ENCODE measurements at places on chromosomes 4 and X.

- DNase-seq, result no peak
Observed at GRCh38 chr4:10395971-10396580, 61.1 kb downstream of the ZNF518B start.

DNA sequence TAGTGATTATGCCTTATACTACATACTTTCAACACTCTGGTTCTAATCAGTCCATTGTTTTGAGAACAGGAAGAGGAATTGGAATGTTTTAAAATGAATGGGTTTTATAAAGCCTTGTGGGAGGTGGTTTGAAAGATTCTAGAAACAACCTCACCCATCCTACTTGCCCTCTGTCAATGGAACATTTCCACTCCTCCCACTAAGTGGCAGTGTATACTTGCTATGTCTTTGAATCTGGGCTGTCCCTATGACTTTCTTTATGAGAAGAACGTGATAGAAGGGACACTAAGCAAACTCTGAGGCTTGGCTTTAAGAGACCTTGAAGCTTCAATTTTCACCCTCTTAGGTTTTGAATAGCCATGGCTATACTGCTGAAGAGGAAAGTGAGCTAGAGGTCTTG lies 611.2 kb downstream of the PPP4R3C start:
- DNase-seq, result no peak

GRCh38 chrX:35826503-35826902 lies 28.4 kb downstream of the MAGEB16 start:
- DNase-seq, result no peak

DNA sequence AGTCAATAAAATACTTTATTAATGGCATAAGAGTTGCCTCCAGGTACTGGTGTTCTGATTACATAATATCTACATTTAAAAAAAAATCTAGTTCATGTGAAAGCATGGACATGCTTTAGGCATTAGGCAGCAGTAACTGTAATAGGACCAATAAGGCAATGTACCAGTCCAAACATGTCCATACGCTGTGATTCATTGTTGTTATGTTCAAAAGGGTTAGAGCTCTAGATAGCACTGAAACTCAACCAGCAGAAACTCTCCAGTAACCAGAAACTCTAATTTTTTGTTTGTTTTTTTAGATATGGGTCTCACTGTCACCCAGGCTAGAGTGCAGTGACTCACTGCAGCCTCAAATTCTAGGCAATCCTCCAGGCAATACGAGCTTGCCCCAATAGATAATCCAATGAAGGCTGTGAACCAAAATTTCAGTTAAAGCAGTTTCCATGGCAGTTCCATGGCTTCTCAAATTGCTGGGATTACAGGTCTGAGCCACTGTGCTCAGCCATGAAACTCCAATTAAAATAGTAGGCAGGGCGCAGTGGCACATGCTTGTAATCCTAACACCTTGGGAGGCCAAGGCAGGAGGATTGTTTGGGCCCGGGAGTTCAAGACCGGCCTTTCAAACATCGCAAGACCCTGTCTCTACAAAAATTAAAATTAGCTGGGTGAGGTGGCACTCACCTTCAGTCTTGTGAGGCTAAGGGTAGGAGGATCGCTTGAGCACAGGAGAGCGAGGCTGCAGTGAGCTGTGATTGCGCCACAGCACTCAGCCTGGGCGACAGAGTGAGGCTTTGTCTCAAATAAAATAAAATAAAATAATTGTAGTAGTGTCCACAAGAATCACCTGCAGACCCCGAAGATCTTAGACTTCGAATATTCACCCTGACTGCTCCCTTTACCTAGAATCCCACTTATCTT lies 36.3 kb downstream of the MGARP start:
- no peak for DNase-seq

GRCh38 chr4:96092151-96092705 lies 252.3 kb downstream of the PDHA2 start:
- DNase-seq, result no peak

DNA sequence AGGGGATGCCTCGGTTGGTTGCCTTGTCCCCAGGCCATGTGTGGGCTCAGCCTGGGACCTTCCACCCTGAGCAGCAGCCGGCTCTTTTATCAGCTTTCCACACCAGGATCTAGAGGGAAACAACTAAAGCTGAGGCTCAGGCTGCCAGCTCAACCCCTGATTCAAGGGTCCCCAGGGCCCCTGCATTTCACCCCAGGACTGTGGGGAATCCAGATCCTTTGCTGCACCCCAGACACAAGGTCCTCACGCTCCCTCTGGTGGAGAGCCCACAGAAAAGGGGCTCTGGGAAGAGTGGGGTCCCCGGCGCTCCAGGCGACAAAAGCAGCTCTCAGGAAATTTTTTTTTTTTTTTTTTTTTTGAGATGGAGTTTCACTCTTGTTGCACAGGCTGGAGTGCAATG lies 64.3 kb downstream of the ZFYVE28 start:
- DNase-seq, result no peak

DNA sequence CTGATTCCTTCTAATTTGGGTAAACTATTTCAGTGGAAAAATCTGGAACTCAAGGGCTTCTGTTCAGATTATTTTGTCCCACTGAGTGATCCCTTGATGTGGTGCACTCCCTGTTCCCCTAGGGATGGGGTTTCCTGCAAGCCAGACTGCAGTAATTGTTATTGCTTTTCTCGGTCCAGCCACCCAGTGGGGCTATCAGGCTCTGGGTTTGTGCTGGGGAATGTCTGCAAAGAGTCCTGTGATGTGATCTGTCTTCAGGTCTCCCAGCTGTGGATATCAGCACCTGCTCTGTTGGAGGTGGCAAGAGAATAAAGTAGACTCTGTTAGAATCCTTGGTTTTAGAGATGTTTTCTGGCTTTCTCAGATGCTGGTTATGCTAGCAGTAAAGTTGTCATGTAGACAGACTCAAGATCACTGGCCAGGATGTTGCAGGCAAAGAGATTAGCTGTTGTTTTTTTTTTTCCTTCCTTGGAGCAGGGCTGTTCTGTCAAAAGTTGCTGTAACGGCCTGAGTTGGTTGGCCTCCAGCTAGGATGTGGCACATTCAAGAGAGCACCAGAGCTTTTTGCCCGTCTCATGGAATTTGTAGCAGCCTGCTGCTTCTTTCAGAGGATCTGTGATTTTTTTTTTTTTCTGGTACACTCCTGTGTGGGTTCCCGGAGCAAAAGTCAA lies 1314.0 kb downstream of the PCDH19 start:
- DNase-seq, result no peak

GRCh38 chr4:169582706-169583105 lies 29.7 kb downstream of the NEK1 start:
- DNase-seq, result no peak

DNA sequence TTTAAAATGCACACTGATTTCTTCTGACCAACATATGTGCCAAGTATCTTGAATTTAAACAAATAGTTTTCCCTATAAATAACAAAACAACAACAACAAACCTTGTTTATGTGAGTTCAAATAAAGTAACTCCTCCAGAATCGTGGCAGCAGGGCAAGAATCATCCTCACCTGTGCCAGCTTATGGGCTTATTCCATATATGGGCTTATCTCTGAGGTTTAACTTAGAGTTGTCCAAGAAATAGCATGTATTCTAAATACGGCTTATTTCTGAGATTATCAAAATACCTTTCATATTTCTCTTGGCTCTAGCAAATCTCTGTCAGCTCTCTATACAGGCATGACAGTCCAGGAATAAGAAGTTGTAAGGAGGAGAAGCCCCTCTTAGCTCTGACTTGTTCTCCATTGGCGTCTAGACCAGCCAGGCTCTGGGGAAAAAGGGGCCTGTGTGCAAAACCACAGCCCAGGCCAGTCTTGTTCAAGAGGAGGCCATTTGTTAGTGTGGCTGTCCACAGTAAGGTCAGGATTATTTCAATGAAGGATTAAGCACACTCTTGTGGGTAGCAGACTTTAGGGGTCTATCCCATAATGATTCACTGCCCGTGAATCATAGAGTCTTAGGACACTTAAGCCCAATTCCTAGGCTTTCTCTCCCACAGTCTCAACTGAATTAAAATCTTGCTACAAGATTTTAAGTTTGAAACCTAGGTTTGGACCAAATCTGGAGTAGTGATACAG lies 63.2 kb downstream of the FRAS1 start:
- no peak for DNase-seq

DNA sequence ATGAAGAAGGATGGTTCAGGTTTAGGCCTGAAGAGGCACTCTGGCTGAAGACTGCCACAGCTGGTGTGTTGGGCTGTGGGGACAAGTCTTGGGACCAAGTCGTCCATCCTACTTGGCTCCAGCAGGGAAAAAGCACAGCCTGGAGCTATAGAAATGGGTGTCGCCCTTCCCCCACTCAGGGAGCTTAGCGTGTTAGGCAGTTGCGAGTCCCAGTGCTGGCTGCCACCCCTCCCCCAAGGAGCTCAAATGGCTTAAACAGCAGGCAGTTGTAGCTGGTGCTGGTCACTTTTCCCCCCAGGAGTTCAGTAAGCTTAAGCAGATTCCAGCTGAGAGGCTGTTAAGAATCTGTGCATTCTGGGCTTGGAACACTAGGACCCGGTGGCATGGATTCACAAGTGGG lies 319.5 kb upstream of the POF1B start:
- no peak for DNase-seq

DNA sequence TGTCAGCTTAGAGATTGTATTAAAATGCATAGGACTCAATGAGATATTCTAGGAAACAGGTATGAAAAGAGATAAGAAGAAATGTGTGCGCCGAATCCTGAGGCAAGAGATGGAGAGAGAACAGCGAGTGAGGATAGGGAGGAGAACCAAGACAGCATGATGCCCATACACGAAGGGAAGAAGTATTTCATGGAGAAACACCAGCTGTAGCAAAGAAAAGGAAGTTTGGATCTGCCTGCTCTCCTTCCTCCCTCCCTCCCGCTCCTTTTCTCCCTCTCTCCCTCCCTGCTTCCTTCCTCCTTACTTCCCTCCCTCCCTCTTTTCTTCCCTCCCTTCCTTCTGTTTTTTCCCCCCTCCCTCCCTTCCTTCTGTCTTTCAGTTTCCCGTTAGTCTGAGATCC lies 318.6 kb upstream of the TAPT1 start:
- no peak for DNase-seq

DNA sequence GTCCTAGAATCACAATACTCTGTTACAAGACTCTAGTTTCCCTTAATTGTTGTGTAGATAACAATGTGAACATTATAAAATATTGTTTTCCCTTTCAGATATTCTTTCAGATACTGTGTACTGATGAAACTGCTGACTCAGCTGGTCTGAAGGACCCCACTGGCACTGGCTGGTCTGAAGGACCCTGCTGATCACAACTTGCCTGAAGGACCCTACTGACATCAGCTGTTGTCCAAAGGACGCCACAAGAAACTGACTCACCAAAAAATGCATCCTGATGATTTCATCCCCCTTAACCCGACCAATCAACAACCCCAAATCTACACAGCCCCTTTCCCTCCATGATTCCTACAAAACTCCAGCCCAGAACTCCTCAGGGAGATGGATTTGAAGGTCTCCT lies 258.8 kb upstream of the GNPDA2 start:
- no peak for DNase-seq

GRCh38 chr4:89136525-89136924 lies 25.2 kb downstream of the TIGD2 start:
- no peak for DNase-seq

DNA sequence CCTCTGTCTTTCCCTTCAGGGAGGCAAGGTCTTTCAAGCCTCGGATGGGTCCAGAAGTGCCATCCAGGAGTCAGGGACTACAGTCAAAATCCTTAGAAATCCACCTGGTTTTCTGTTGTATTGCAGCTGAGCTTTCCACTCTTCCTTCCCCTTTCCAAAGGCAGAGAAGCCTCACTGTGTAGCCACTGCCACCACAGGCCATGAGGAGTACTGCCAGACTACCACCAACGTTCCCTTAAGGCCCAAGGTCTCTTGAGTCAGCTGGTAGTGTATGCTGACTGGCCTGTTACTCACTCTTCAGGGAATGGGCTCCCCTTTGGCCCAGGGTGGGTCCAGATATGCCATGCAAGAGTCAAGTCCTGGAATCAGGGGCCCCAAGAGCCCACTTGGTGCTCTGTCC lies 1454.1 kb downstream of the PCDH19 start:
- DNase-seq, result no peak

DNA sequence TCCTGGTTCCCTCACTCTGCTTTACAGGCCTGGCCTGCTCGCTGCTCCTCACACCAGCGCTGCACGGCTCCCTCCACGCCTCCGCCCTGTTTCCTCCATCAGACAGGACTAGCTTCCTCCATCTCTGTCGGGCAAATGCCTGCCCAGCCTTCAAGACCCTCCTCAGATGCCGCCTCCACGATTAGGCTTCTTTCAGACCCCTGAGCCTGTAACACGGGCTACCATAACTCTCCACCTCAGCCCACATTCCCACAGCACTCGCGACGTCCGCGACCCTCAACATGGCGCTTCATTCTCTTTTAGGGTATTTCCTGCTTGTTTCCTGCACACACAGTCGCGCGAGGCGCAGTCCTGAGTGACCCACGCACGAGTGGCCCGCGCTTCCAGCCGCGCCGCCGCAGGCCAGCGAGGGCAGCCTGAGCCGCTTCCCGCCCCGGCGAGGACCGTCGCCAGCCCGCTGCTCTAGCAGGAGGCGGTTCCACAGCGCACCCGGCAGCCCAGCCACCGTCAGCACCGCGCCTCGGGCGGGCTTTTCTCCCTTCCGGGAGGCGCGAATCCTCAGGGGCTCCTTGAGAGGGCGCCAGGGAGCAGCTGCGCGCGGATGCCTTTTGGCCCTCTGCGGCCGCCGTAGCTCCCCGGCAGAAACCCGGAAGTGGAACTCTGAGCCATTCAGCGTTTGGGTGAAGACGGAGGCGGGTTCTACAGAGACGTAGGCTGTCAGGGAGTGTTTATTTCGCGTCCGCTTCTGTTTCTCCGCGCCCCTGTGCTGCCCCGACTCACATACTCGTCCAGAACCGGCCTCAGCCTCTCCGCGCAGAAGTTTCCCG lies at the start of gene FRG1:
Gene FRG1, plus strand, starts transcription at position 695 of the 827 bp plus-strand sequence. CDS start 138 bp downstream, outside the sequence.
- no peak for DNase-seq

DNA sequence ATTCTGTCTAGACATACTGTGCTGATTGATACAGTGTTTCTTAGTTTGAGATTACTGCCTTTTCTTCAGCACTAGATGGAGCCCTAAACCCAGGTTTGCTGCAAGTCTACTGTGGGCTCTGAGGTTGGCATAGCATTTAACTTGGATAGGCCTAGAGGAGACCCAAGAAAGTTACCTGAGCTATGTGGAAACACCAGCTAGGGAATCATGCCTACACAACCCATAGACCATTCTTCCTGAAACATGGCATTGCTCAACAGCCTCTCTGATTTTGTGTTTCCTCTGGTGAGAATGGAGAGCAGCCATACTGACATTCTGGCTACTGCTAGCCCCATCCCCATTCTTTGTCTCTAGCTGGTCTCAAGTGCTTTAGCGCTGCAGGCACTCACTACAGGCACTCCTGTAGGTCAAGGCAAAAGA lies 287.7 kb upstream of the PCDH18 start:
- no peak for DNase-seq

GRCh38 chr4:104420766-104421165 lies 73.9 kb downstream of the CXXC4 start:
- no peak for DNase-seq
